ENCODE measurements at places on chromosomes 2 and 18.

DNA sequence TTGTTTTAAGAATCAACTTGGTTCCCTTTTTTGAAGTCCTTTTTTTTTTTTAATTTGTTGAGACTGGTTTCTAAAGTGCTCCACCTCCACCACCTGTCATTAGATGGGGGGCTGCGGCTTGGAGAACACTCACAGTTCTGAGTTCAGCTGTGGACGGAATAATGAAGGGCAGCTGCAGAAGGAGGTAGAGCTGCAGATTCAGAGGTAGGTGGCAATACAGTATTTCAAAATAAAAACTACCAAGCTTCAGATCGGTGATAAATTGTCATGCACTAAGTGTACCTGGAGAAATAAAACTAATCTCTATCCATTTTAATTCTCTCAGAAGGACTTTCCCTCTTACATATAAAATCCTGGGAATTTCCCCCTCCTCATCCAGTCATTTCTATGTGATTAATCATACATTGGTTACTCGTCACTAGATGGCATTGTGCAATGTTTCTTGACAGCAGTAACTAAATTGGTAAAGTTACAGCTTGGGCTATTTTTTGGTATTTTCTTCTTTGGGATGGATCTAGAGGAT, 81.1 kb upstream of the SLC39A10 start:
- peak; percentile 70 for DNase-seq

DNA sequence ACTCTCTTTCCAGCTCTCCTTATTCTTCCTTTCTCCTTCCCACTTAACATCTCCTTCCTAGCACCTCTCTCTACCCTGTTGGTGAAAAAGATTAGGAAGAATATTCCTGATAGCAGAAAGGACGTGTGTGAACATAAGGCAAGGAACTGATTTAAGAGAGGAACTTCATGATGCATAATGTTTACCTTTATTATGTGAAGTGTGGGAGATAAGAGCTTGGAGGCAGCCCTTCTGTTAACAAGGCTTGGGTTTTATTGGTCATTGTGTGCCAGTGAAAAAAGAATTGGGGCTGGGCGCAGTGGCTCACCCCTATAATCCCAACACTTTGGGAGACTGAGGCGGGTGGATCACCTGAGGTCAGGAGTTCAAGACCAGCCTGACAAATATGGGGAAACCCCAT, 34.4 kb downstream of the KCNJ13 start:
- DNase-seq = no peak

- no peak for DNase-seq
These were observed 479 bp upstream of the AOX1 start for GRCh38 chr2:200585340-200585729.

DNA sequence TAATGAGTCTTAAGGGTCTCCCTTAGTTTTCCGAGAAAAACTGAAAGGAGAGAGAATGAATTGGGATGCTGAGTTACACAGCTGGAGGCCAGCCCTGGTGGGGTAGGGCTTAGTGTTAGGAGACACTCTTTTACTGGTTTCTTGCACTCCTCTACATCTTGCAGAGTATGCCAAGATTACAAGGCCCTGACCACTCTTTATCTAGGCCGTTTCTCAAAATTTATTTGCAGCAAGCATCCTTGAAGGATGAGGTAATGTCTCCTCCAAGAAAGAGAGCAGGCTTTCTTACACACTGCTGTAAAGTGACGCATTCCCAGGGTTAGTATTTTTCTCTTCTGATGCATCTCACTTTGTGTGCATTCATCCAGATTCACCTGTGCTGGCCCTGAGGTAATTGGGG, 166.2 kb downstream of the TDRD15 start:
- no peak for DNase-seq

- DNase-seq = no peak
These were observed 79.3 kb downstream of the BIRC6 start for GRCh38 chr2:32436150-32436549.

DNA sequence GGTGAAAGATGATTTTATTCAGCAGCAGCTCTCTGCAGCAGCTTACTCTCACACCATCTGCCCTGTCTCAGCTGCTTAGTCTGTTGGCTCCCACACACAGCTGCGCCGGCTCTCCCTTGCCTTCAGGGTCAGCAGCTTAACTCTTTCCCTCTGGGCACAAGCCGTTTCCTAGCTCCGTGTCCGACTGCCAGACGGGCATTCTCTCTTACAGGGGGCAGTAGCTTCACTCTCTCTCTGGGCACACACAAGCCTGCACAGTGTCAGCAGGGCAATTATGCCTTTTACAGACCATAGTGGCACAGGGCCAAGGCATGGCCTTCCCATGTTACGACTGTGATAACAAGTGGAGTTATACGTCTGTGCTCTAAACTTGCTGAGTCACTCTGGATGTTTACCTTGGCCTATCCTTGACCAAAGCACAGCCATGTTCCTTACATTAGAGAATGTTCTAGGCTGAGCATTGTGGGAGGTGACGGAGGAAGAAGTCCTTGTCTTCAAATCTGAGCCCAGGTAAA, 31.7 kb downstream of the PCARE start:
- peak; percentile 45 for DNase-seq

DNA sequence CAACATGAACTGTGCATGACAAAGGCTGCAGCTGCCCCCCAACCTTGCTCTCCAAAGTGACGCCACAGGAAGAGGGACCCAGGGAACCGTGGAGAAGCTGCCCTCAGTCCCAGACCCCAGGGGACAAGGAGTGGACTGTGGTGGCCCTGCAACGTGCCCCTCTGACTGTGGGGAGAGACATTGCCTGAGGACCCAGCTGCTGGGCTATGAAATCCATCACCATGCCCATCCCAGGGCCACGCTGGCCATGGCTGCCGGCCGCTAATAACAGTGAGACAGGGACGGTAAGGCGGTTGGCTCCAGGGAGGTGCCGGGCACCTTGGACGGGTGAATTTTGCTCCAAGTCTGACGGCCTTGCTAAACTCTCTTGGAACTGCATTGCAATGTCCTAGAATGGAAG, 211.3 kb upstream of the HDAC4 start:
- DNase-seq = no peak

DNA sequence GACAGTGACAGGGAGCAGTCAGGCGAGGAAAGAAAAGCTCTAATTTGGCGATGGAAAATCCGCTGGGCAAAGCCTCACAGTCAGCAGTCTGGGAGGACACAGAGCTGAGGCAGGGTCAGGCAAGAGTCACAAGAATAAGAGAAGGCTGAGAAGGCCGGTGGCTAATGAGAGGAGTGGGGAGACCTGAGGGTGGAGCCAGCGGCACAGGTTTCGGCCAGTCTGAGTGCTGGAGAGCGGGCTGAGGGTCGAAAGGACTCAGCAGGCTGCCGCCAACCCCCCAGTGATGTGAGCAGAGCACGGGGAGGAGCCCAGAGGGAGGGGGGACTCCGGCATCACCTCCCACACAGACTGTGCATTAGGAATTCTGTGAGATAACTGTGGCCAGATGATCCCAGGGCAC, 500.6 kb upstream of the MYT1L start:
- DNase-seq = no peak

- DNase-seq = no peak
These were observed 302.0 kb downstream of the PIEZO2 start for GRCh38 chr18:10847408-10847790.

DNA sequence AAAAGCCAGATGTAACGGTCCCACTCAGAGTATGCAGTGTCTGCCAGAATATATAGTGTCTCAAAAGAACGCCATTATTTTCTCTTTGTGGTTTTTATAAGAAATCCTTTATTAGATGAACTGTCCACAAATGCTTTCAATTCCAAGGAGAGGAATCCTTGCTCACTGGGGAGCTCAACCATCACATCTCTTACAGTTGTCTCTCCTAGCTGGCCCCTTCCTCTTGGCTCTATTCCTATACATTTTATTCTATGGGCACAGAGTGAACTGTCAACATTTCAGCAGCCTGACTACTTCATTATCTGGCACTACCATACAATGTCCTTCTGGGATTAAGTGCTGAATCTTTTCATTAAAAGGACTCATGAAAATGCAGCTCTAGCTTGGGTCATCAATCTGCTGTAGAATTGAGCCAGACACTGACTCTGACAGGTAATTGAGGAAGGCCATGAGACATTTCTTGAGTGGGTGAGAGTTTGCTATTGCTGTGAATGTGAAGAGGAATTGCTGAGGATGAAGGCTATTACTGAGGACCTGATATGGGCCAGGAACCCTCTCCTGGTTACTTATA, 96.5 kb upstream of the THOC1 start:
- DNase-seq = no peak

DNA sequence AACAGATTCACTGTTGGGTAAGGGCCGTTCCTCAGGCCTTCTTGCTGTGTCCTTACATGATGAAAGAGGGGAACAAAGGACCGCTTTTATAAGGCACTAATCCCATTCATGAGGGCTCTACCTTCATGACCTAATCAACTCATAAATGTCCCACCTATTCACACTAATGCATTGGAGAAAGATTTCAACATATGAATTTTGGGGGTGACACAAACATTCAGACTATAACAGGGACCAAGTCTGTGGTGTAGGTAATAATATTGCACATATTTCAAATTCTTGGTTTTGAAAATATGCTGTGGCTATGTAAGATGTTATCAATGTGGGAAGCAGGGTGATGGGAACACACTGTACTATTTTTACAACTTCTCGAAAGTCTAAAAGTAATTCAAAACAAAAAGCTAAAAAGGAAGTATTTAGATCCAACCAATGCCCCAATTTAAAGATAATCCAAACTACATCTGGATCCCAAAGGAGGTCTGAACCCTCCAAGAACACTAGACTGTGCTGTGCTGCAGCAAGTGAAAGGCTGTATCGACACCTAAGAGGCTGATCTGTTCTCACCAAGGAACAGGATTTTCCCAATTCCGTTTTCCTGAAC, 82.4 kb upstream of the TGIF1 start:
- no peak for DNase-seq

DNA sequence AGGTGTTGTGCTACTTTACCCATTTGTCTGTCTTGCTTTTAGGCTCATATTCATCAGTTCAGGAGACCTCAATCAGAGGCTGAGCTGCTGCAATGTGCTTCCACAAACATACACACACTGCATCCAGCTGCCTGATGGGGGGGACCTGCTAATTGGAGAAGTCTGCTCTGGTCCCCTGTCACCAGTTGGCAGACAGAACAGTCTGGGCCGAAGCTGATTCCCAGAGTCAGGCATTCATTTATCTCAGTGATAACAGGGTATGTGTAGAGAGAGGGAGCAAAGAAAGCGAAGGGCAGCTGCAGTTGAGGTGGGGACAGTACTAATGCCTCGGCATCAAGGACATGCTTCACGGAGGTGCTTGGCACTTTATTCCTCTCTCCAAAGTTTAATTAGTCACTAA, 584.3 kb upstream of the PIK3C3 start:
- DNase-seq = no peak

DNA sequence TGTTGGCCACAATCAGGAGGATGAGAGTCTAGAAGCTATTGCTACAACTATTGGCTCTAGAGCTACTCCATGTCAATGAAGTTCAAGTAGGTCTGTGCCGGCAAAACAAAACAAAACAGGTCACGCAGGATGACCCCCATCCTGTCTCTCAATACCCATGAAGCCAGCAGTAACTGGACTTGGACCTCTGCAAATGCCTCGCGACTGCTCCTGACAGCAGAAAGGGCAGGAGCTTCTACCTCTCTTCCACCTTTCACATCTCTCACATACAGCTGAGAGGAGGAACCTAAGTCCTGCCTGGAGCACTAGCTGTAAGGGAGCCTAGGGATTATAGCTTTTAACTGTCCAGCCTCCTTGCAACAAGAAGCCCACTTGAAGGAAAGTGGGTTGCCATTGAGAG, 16.0 kb downstream of the PRKAG3 start:
- no peak for DNase-seq

GRCh38 chr2:1375794-1376193, 37.5 kb upstream of the TPO start:
- DNase-seq = no peak
